ENCODE measurements at places on chromosomes 7 and 10.

DNA sequence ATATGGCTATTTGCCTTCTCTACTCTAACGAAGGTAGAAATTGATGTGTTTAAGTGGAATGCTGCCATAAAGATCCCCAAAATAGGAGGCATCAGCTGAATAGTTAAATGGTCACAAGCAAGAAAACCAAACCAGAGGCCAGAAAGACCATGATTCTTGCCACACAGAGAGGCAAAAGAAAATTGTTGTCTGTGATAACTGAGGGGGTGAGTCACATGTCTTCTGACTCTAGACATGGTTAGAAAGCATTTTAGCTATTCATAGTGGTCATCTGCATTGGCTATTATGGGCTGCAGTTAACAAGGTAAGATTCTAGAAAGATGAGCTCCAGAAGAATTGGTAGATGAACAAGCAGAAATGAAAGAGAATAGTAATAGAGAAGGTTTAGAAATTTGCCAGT lies 361.4 kb upstream of the NPSR1 start:
- DNase-seq: no peak

DNA sequence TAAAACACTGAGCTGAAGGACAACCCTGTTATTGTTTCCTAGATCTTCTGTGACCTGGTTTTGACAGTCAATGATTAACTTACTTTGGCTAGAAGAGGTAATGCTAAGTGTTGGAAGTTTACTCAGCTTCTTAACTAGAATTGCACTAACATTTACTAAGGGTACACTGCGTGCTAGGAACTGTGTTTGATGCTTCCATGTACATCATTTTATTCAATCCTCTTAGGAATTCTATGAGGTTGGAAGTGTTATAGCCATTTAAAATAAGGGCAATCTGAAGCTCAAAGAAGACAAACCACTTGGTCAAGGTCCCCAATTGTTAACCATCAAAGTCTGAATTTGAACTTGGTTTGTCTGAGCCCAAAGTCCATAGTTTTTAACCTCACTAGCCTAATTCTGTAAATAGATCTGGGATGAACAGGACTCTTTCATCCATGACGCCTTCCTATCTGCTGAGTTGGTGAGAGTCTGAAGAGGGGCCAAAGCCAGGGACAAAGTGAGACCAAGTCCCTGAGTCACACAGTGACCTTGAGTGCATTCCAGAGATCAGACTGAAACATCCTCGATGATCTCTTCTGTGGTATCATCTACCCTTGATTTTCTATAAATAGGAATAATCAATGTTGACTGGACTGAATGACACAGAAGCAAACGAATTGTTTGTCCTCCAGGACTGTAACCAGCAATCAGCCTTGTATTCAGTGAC lies 29.2 kb upstream of the ZNRF2 start:
- DNase-seq: no peak

GRCh38 chr7:25124465-25125136 lies 459 bp downstream of the CYCS start:
- no peak for DNase-seq

- DNase-seq: peak; percentile 74
Measured at GRCh38 chr10:33952692-33953360, 618.4 kb upstream of the NRP1 start.

GRCh38 chr10:121615435-121615793 lies 17.2 kb upstream of the FGFR2 start:
- DNase-seq: no peak

DNA sequence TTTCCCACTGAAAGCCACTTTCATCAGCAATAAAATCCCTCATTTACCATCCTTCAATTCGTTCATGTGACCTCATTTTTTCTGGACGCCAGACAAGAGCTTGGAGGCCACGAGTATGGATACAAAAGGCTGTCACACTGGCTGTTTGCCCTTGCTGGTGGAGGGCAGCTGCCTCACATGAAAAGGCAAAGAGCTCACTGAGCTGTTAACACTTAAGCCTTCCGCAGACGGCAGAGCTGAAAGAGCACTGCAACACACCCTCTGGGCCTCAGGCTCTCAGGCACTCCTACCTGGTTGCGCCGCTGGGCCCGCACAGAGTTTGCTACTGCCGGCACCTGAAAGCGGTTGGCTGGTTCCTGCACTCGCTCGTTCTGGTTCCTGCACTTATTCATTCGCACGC lies 193.5 kb downstream of the CFTR start:
- DNase-seq: no peak

DNA sequence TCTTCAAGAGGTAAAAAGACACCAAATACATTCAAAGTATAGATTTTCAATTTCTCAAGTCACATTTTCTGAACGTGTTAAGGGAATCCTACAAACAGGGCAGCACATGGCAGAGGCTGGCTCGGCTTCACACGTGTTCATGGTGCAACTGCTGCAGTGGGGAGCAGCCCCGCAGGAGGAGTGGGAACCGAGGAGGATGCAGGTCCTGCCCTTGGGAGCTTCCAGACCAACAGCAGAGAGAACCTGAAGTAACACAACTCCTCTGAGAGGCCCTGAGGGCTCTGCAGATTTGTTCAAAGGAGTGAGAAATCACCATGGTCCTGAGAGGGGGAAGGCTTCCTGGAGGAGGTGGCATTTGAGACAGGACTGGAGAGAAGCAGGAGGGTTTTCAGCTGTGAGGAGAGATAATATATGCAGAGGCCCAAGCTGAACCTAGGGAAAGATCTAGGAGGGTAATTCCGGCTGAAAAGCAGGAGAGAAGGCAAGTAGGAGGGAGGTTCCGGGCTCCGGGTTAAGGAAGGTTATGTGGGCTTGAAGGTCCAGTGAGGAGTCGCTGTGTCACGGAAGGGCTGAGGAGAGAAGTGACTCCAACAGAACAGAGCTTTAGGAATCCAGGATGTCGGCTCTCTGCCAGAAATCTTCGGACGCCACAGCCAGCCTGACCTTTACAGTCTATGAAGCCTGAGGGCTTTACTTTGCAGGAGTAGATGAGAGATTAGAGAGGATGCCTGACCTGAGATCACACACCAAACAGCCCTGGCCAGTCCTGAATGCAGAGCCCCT lies 77.5 kb downstream of the GPR26 start:
- DNase-seq: no peak

DNA sequence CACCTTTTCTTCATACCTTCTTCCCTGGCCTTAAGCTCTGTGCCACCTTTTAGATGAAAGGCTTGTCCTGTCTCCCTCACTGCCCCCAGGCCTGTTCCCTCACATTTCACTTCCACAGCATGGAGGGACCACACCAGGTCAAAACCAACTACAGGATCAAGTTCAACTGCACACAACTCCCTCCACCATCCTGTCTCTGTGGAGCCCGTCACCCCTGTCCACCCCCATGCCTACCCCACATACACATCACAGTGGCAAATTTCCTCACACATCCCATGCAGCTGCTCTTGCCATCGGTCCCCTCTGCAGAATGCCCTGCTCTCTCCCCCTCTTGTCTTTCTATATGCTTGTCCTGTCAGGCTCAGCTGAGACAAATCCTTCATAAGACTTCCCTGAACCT lies 154.1 kb downstream of the USP6NL start:
- DNase-seq: no peak

DNA sequence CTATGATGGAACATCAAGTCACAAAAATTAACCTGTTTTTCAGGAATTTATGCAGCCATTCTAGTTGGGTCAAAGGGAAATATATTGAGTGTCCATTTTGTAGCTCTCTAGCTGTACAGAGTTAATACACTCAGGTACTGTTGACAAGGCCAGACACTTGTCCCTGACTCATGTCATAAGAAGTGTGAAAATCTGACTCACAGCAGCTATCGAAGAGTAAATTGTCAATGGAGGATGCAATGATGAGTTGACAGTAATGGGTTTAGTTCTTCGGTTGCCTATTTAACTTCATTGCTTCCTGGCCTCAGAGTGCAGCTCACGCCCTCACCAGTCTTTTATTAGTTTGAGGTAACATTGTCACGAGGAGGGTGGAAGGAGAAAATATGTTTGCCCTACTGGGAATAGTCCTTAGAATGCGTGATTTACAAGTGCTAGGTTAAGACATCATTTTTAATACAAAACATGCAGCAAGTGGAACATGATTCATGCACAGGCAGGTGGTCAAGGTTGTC lies 255.1 kb downstream of the XPNPEP1 start:
- no peak for DNase-seq

DNA sequence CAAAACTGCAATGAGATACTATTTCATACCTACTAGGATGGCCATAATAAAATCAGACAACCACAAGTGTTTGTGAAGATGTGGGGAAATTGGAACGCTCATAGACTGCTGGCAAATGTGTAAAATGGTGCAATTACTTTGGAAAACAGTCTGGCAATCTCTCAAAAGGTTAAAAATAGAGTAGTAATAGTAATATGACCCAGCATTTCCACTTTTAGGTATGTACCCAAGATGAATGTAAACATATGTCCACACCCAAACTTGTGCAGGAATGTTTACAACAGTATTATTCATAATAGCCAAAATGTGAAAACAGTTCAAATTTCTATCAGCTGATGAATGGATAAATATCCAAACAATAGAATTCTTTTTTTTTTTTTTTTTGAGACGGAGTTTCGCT lies 731.6 kb upstream of the ANKRD30A start:
- no peak for DNase-seq

DNA sequence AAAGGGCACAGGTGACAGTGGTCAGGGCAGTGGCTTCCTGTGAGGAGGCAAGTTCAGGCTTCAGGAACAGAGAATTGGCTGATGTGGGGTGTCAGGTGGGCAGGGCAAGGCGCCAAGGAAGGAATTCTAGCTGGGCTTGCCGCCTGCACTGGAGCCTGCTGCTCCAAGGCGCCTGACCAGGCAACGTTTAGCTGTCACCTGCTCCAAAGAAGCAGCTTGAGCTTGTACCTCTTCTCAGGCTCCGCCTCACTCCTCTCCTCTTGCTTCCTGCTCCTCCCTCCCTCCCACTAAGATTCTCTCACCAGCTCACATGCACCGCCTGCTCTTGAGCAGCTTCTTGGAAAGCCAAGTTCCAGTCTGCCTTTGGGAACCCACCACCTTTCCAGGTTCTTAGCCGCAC lies 187.4 kb upstream of the GRB10 start:
- DNase-seq: no peak

DNA sequence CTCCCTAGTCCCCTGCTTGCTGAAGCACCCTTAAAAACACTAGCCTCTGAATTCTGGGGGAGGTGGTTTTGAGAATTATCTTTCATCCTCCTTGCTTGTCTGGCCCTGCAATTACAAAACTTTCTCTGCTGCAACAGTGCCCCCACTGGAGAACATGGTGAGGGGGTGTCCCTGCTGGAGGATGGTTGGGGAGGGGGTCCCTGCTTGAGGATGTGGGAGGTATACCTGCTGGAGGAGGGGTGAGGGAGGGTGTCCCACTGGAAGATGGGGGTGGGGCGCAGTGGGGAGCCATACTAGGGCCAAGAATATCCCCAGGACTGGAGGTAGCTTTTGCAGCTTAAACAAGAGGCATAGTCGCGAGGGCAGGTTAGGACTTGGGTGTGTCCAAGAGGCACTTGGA lies 3.2 kb upstream of the POLM start:
- DNase-seq: no peak

DNA sequence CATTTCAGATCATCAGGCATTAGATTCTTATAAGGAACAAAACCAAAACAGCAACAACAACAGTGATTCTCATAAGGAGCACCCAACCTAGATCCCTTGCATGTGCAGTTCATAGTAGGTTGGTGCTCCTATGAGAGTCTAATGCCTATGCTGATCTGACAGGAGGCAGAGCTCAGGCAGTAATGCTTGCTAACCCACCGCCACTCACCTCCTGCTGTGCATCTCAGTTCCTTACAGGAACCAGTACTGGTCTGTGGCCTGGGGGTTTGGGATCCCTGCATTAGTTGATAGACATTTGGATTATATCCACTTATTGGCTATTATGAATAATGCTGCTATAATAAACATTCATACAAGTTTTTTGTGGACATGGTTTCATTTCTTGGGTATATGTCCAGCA lies 14.0 kb downstream of the MKLN1 start:
- no peak for DNase-seq

DNA sequence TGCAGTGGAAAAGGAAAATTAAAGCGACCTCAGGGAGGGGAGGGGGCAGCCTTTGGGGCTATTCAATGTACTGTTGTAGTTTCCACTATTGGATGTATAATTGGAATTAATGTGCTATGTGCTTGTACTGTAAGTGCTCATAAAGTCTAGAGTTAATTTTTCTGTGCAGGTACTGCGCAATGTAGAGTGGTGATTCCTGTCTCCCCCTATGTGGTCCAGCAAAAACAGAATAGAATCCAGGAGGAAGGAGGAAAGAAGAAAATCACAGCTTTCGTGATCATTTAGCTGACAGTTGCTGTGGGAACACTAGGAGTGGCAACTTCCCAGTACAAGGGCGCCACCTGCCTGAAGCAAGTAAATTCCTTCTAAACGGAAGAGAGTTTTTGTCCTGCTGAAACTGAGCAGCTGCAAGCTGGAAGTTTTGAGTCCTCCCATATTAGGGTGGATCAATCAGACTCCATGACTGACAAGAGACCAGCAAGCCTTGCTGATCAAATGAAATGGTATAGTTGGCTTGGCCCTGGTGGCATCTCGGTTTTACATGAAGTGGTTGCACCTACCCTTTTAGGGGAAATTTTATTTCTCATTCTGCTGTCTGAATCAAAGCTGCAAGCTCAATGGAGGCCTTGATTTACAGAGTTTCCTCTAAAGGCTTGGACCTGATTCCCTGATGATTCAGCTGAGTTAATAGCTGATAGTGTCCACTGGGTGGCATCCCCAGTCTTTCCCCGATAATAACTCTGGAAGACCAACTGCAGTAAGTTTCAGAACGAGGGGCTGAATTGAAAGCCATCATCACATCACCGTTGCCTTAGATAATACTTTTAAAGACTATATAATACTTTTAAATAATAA lies 299.8 kb downstream of the HGF start:
- DNase-seq: peak; percentile 53

DNA sequence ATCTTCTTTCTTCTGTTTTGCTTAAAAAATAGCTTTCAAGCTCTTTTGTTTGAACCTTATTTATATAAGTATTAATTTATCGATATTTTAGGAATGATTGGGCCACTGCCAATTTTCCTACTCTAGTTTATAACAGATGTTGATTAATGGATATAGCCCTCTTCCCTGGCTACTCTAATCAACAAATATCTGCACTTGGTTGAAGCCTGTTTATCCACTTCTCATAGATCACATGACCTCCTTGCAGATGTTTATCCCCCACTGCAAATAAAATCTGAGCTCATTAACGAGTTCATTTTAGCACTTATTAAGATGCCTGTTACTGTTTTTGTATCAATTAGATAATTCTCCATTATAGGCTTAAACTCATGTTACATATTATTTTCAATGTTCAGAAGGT lies 715.3 kb downstream of the CNTNAP2 start:
- DNase-seq: no peak

DNA sequence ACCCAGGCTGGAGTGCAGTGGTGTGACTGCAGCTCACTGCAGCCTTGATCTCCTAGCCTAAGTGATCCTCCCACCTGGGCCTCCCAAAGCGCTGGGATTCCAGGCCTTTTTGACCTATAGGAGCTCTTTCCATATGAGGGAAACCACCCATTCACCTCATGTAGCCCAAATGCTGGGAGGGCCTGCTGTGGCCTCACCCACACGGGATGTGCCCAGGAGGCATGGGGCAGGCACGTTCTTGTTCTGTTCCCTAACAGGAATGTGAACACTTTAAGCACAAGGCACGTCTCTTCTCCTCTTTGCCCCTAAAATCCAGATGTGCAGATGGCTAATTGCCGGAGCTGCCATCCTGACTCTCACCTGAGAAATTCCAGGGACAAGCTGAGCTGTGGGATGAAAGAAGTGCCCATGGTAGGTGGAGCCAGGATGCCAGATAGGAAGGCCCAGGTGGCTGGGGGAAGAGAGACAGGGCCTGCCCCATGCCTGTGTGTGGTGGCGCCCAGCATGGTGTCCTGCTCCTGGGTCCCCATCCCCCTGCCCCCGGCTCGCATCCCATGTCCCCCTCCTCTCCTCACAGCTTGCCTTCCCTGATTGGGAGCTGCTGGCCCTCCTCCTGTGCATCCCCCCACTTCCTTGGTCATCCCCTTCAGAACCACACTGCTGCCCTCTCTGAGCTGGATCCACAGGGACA lies 17.3 kb downstream of the CAMK2B start:
- no peak for DNase-seq
